GM19239 (cell line): ENCODE measurements at places on chromosomes 7 and 10.

DNA sequence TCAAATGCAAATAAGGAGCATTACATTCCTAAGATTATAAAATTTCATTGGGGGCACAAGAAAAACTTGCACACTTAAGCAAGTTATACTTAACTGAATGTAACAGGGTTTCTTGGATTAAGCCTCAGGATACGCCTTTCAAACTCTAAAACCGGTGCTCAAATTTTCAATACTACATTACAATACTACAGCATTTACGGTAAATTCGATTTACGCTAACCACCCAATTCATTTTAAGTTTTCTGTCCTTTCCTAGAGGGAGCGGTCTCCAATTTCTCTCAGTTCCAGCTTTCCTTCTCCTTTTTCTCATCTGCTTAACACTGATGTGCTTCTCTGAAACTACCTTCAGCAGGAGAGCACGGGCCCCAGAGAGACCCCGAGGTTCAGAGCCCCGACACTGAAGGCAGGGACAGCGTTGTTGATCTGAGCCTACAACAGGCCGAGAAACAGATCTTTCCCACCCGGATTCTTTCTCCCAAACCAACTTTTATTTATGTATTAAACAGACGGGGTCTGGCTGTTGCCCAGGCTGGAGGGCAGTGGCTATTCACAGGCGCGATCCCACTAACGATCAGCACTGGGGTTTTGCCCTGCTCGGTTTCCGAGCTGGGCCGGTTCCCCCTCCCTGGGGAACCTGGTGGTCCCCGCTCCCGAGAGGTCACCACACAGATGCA lies 798 bp downstream of the ZNF425 start:
- no peak for DNase-seq

DNA sequence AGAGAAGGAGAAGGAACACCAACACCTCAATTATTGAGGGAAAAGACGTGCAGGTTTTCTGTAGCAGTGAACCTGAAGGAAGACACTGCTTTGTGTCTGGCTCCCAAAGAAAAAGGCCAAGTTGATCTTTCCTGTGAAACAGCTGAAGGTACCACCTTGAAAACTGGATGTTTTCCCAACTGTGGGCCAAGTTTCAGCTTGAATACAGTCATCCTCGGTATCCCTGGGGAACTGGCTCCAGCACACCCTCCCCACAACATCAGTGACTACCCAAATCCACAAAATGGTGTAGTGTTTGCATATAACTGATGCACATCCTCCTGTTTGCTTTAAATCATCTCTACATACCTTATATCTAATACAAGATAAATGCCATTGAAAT lies 297.0 kb upstream of the PITRM1 start:
- no peak for DNase-seq

GRCh38 chr7:28629216-28629842 lies 217.0 kb downstream of the CREB5 start:
- DNase-seq: no peak

DNA sequence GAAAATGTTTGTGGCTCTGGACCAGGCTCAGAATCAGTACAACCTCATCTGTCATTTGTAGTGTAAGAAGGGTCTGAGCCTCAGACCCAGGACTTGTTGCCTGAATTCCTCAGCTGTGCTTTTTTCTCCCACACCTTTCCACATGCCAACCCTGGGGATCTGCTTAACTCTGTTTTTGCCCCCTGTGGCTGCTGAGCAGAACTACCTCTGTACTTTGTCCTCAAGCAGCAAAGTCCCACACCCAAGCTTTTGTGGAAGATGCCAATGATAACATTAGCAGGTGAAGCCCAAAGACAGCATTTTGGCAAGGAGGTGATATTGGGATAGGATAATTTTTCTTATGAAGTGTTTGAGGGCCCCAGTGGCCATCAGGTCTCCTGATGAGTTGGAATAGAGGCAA lies 5.8 kb upstream of the CYP2C18 start:
- no peak for DNase-seq
